NCI-H69 (cell line): ENCODE measurements at places on chromosomes 1 and 21.

DNA sequence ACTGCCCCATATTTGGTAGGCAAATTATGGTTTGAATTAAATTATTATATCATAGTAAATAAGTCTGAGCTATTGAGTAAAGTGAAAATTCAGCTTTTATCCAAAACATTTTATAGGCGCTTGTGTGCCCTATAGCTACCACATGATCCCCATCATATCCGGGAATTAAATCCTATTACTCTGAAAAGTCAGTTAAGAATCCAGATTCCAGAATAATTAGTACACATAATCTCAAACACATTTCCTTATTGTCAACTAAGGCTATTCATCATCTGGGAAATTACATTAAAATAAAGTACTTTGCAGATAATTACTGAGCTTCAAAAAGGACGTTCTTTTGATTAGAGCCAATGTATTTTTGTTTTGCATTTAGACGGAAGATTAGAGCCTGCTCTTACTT, 72.3 kb downstream of the CTH start:
- peak; percentile 6 for DNase-seq

DNA sequence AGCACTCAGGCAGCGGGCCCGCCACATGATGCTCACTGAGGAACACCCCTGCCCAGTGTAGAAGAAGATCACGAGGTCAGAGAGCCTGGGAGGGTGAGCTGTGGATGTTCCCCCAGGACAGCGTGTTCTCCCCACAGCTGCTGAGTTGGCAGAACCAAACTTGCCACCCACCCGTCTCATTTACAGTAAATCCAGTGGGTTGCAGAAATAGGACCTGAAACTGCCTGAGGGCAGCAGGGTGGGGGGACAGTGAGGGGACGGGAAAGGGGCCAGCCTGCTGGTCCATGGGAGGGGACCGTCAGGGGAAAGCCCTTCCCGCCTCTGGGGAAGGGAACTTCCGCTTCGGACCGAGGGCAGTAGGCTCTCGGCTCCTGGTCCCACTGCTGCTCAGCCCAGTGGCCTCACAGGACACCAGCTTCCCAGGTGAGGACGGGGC, at the start of gene C1QB:
C1QB (plus strand) TSS at position 356 of the 436 bp plus-strand sequence. CDS start 6,227 bp downstream, outside the sequence.
- no peak for DNase-seq

DNA sequence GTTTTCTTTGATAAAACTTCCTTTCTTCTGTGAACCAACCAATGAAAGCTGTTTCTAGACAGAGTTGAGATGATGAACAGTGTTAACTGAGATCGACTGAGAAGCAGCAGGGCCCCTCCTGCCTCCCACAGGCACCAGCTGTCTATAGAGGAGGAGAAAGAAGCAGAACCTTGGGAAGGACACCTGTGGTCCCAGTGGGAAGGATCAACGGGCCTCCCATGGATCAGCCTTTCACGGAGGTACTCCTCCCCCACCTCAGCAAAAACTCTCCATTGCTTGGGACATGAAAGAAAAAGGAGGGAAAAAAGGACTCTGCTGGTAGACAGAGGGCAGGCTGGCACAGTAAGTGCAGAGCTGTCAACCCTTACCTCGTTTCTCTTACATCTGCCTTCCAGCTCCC, 40.5 kb downstream of the PLPPR5 start:
- DNase-seq: no peak

- no peak for DNase-seq
Observed at GRCh38 chr1:34743775-34744174, 11.1 kb upstream of the GJB5 start.

DNA sequence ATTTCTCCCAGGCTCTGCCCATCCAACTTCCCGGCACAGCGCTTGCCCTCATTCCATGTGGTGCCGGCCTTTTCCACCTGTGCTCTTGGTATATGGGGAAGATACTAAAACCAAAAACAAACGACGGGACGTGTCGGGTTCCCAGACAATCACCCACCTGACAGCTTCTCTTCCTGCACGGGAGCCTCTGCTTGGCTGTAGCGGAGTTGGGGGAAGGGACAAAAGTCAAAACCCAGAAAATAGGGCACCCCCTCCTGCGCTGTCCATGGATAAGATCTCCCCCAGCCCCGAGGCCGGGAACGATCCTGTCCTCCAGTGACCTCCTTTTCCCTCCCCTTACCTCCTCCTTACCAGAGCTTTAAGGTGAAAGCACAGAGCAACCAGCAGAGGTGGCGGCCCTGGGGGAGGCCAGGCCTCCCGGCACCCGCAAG, 640 bp downstream of the JTB start:
- peak; percentile 62 for DNase-seq

GRCh38 chr21:42002421-42002958, 7.7 kb downstream of the ZBTB21 start:
- no peak for DNase-seq

GRCh38 chr1:15830258-15830657, 17.2 kb upstream of the SPEN start:
- DNase-seq: no peak

DNA sequence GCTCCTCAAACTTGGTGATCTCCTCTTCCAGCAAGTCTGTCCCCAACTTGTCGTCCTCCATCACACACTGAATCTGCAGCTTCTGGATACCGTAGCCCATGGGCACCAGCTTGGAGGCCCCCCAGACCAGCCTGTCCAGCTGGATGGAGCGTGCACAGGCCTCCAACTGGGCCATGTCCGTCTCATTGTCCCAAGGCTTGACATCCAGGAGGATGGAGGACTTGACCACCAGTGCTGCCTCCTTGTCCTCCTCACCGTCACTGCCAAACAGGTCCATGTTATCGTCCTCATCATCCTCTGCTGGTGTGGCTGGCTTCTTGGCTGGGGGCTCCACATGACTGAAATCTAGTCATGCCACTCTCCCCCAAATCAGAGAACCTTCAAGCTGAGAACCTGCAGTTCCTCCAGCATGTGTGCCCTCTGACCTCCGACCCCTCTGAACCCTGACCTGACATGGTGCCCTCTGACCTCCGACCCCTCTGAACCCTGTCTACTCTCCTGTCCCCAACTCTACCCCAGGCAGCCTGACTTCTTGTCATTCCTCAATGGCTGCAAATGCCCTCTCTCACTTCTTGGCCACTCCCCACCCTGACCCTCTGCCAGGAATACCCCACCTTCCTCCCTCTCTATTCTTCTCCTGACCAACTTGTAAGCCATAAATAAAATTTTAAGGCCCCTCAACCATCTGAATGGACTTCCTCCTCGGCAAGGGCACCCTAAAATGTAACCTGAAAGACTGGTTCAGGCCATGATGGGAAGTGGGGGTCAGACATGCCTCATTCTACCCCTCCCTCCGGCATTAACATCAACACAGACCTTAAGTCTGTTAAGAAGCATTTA, 275.7 kb upstream of the C1orf174 start:
- DNase-seq: no peak

- peak; percentile 94 for DNase-seq
Observed at GRCh38 chr1:216221260-216221700, 202.0 kb downstream of the USH2A start.

- no peak for DNase-seq
Observed at GRCh38 chr1:119794876-119795240, 16.4 kb downstream of the REG4 start.

- DNase-seq: peak; percentile 93
Observed at GRCh38 chr1:94527447-94528031, 14.0 kb downstream of the F3 start.

DNA sequence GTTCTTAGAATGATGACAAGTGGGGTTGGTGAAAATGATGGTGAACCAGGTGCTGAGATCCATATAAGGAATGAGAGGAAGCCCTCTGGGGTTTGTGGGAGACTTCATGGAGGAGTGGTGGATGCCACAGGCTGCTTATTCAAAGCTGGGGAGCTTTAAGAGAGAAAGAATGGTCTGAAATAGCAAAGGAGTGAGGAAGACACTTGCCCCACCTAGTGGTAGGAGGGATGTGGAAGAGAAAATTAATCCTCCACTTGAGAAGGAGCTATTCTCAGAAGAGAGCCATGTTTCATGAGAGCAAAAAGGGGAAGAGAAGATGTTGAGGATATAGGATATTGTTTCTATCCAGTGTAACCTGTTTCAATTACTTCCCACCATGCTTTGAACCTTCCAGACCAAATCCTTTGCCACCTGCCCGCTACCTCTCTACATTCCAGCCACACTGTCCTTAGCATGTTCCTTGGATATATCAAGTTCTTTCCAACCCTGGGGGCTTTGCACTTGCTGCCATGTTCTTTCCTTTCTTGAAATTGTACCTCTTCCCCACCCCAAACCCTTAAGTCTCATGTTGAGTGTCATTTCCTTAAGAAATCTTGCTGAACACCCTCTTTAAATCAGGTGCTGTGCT, 19.6 kb upstream of the ZNF648 start:
- peak; percentile 56 for DNase-seq

DNA sequence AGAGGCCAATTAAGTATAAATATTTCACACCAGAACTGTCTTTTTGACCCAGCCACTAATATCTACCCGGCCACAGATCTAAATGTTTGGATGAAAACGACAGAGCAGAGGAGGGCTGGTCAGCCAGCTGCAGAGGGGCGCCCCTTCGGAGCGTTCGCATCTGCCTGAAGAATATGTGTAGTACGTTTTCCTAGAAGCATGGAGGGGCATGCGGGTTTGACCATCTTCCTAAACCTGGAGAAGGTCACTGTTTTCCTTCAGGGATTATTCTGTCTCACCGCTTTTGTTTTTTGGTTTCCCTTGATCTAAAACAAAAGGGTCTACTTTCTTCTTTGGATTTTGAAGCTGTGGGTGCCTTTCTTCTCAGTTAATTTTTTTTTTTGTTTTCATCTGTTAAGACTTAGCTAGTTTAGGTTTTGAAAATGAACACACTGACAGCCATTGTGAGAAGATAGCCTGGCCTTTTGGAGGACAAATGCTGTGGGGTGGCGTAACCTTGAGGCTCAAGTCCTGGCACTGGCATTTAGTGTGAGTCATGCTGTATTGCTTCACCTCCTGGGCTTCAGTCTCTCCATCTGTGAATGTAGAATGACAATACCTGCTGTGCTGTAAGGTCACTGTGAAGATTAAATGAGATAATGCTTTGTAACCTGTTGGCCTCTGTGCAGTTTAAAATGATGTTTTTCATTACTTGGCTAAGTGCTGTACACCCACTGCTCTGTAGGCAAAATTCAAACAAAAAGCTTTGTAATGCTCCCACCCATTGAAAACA, 74.1 kb upstream of the IRF2BP2 start:
- DNase-seq: peak; percentile 73

GRCh38 chr1:14800014-14800413, 201.5 kb downstream of the KAZN start:
- no peak for DNase-seq

- no peak for DNase-seq
Observed at GRCh38 chr1:59697150-59697800, 117.5 kb upstream of the HOOK1 start.

- no peak for DNase-seq
Observed at GRCh38 chr1:117308311-117308916, 58.8 kb upstream of the MAN1A2 start.

- DNase-seq: no peak
Observed at GRCh38 chr1:3163356-3163755, 94.4 kb downstream of the PRDM16 start.

- no peak for DNase-seq
Observed at GRCh38 chr1:204232526-204232925, 18.7 kb upstream of the GOLT1A start.

GRCh38 chr1:95382000-95382786, 148.2 kb downstream of the RWDD3 start:
- peak; percentile 65 for DNase-seq

DNA sequence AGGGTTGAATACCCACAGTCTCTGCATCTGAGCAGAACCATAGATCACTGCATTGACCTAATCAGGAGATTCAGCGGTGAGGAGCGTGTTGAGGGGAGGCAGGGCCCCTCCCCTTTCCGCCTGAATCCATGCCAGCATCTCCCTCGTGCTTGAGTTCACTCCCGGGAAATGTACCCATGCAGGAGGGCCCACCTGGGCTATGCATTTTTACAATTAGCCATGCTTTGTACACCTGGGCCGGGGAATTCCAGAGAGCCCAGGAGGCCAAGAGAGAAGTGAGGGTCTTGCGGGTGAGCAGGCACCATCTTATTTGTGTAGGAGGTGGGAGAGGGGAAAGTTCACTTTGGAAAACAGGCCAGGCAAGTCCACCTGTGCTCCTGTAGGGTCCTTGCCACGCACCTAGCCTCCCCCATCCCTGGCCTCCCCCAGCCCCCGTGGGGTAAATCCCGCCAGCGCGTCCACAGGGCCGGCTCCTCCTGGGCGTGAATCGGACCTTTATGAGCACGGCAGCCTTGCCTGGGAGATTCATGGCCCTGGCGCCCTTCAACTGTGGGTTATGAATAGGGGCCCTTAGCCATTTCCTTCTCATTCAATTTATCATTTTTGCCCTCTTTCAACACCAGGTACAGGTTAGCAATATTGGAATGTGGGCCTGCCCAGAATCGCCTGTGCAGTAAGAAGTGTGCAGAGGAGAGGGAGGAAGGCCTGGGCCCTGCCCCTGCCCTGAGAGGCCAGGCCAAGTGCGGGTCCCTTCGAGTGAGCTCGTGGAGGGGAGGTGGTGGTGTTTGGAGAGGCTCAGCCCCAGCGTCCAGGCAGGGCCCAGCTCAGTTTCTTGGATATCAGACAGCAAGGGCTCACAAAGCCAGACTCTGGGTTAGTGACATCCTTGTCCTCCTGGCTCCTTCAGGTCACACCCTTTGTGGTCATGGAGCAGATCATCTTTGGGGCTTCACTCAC, 84.4 kb upstream of the ACTRT2 start:
- no peak for DNase-seq

DNA sequence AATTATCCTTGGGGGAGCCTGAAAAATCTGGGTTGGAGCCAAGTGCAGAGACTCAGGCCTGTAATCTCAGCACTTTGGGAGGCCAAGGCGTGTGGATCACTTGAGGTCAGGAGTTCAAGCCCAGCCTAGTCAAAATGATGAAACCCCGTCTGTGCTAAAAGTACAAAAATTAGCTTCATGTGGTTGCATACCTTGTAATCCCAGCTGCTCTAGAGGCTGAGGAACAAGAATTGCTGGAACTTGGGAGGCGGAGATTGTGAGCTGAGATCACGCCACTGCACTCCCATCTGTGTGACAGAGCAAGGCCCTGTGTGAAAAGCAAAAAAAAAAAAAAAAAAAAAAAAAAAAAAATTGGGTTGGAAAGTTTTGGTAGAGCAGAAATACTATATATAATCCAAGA, 1563.6 kb upstream of the PRMT6 start:
- DNase-seq: no peak

DNA sequence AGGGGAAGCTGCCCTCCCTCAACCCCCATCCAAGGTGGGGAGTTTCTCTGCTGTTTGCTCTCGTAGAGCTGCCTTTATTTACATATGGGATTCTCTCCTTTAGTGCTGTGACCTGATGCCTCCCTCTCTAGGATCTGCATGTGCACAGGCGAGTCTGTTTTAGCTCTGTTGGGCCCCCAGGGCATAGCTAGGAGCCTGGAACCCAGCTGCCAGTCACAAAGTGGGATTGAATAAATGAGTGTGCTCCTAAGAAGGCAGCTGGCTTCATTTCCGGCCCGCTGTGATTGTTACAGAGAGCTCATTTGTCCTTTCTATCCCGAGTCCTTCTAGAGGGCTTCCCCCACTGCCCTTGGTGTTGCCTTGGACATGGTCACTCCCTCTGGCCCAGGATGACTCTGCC, 176.6 kb downstream of the GRIK3 start:
- peak; percentile 96 for DNase-seq
